ENCODE measurements at places on chromosomes 12 and 14.
A peak's percentile ranks its signal among the peaks of the same experiment; 100 is the strongest.

GRCh38 chr12:12704593-12705230 lies 8.7 kb upstream of the GPR19 start:
- peak; percentile 56 for DNase-seq

DNA sequence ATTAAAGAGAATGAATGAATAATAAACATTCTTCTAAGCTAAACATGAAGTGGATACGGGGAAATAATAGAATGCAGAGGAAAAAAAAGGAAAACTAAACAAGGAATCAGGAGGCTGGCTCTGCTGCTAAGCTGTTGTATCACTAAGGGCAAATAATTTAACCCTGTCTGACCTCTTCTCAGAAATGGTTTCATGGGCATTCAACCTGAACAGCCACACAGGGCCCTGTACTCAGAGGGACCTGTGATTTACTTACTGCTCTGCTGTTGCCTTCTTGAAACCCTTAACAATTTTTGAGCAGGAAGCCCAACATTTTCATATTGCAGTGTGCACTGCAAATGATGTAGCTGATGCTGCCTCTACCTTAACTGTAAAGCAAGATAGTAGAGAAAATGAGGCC lies 14.2 kb upstream of the PLEKHA5 start:
- DNase-seq = no peak

GRCh38 chr12:66354291-66354690 lies 52.0 kb downstream of the HELB start:
- DNase-seq = no peak

DNA sequence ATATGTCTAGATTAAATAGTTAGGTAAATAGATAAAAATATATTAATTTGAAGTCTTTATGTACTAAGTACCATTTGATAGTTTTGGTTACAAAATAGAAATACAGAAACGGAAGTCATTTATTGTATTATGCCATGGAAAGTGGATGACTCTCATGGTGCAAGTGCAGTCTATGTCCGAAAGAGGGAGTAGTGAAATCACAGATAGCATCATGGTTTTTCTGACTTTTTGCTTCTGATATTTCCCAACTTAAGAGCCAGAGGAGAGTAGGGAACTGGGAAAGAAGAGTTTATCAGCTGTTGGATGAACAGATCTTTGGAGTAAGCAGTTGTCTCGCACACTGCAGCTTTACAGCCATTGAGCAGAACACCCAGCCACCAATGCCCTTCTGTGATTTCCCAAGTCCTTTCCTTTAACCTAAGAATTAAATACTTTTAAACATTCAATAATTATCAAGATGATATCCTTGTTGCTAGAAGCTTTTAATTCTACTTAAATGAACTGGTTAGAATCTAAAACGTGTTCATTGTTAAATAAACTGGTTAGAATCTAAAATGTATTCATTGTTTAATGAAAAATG lies 18.4 kb upstream of the SRGAP1 start:
- peak; percentile 27 for DNase-seq

- DNase-seq = no peak
Measured at GRCh38 chr14:20969336-20969735, 14.0 kb downstream of the RNASE2 start.

GRCh38 chr12:89709995-89710872 lies 1.6 kb upstream of the ATP2B1 start:
- DNase-seq = peak; percentile 42

GRCh38 chr12:113222730-113223531 lies 1.7 kb downstream of the TPCN1 start:
- DNase-seq = peak; percentile 24

GRCh38 chr14:65954942-65955341 lies 531.2 kb upstream of the CCDC196 start:
- no peak for DNase-seq

DNA sequence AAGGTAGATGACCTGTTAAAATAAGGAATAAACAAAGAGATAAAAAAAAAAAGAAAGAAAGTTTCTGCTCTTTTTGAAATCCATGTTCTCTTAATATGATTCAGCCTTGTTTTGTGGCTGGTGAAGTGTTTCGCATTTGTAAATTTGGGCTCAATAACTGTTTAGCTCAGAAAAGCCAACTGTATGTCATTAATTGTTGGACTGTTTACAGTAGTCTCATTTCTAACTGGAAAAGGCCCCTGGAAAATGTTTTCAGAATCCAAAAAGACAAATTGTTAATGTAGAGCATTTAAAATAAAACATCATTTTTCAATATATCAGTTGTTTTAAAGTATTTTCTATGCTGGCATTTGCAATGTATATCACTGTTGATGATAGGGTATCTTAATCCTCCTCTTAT lies 47.4 kb upstream of the DYRK2 start:
- no peak for DNase-seq

DNA sequence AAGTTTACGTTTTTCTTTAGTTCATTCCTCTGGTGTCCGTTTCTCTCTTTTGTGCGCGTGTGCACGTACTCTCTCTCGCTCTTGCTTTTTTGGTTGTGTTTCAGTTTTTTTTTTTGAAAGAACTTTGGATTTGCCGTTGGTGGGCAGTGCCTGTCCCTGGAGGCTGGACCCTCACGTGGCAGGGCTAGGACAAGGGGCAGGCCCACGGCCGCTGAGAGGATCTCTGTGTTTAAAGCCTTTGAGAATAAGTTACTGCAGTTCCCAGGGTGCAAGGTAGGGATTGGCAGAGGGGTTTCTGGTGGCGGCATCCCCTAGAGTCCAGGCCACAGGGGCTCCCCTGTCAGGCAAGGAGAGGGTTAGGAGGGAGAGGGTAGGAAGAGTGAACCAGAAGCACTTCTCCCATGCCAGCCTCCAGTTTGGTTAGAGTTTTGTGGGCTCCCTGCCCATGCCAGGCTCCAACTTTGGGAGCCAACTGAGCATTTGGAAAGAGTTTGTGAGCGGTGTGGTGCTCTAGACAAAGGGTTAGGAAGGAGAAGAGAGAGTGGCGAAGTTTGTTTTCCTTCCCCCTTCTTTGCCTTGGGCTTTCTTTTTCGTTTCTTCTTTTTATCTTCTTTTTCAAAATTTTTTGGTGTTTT lies 30.5 kb downstream of the ZFHX2 start:
- no peak for DNase-seq

All from activated CD4-positive, alpha-beta T cell treated with anti-CD3 and anti-CD28 coated beads, Interleukin-2, Interleukin-6, amounts not matched to agents 100 ng/mL and 50 ng/mL, durations not matched to agents 16 hours and 8 hours (primary cell).